ENCODE measurements at places on chromosomes 3 and 15.

DNA sequence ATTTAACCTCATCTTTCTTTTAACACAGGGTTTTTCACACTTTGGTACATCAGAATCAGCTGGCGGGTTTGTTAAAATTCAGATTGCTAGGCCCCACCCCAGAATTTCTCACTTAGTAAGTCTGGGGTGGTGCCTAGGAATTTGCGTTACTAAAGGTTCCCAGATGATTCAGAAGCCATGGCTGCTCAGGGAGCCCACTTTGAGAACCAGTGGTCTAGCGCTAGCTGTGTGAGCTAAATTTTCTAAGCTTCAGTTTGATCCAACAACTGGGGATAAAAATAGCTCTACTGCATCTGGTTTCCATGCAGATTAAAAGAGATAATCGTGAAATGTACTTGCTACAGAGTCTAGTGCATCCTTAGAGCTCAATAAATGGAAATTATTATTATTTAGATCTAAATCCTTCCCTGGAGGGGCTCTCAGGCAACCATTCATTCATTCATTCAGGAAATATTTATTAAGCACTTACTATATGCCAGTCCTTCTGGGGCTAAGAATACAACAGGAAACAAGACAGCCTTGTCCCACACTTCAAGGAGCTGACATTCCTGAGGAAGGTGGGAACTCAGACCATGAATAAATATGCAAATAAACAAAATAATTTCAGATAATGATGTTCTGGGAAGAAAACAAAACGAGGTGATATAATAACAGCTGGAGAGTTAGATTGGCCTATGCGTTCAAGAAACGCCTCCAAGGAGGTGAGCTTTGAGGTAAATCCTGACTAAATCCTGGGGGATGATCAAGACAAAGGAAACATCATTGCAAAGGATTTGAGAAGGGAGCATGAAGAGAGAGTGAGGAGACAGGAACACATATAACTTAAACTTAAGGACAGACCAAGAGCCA, 3.9 kb upstream of the CIDEC start:
- no peak for DNase-seq

DNA sequence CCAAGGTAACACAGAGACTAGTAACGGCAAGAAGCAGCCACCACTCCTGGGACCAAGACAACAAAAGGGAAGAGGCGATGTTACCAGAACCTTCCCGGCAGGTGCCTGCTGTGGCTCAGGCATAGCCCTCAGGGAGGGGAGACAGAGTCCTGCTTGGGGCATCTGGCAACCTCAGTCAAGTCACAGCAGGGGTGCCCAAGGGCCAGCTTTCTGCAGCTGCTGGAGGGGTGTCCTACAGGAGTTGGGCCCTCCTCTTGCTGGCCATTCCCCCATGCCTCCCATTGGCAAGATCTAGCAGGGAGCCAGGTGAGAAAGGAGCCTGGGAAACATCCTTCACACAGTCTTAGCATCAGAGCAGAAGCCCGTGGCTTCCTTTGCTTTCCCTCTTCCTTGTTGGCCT, 197.3 kb upstream of the IL12A start:
- no peak for DNase-seq

DNA sequence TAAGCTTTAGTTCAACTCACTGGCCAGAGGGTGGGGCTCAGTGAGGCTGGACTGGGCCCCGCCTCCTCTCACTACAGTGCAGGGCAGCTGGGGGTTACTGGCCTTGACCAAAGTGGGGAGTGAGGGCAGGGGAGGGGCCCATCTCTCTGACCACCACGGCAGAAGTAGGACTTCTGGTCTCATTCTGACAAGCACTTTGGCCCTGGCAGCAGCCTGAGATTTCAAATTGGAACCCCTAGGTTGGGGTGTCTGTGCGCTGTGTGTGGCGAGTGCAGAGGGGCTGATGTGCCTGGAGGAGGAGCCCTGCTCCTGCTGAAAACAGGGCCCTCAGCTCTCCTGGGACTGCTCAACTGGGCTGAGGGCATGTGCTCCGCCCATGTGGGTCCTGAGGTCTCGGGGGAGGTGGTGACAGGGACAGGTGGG, 60.3 kb upstream of the RPL32 start:
- no peak for DNase-seq

DNA sequence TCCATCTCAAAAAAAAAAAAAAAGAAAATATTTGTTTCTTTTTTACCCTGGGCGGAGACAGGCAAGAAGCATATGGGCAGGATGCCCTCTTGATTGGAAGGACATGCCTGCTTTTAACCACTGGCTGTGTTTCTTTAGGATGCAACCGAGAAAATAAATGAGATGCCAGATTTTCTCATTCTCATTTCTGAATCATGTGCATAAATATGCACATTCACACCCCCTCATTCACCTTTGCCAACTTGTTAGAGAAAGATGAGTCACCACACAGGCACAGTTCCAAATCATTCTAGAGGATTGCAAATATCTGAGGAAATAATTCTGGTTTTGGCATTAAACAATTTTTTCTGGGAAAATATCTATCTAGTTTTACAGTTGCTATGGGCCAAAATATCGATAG, 3.3 kb downstream of the LIPH start:
- DNase-seq, result no peak

DNA sequence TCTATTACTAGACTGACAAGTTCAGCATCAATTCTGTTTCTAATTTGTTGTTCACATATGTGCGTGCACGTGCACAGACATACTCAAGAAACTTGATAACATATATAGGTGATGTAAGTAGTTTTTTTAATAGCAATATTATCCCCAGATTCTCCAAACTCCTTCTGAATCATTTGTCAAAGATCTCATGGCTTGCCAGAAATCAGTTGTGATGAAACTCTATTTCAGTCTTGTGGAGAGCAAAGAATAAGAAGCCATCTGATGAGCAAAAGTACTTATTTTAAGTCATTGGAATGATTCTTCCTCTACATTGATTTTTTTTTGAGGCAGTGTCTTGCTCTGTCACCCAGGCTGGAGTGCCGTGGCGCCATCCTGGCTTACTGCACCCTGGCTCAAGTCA, 167.0 kb upstream of the TBL1XR1 start:
- DNase-seq, result no peak

GRCh38 chr3:25665315-25666280, 891 bp upstream of the TOP2B start:
- no peak for DNase-seq

DNA sequence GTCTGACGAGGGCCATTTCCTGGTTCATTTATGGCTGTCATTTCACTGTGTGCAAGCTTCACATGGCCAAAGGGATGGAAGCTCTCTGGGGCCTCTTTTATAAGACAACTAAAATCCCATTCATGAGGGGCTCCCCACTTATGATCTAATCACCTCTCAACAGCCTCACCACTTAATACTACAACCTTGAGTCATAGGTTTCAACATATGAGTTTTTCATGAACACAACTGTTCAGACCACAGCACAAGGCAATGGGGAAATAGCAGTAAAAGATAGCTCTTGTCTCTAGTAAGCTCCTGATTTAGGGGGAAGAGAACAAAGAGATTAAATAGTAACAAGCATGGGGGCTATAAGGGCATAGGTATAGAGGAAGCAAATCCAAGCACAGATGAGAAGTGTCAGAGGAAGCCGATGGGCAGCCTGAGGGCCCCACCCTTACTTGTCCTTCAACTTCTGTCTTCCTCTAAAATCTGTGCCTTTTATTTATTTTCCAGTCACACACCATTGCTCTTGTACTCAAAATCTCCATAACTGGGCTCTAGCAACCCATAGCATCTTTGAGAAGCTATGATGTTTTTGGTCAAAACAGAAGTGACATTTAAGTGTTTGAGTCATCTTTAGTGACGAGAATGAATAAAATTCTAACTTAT, 329.1 kb downstream of the UNC13C start:
- no peak for DNase-seq

- DNase-seq, result no peak
Observed at GRCh38 chr3:18544146-18544545, 119.0 kb upstream of the SATB1 start.

- DNase-seq, result no peak
Observed at GRCh38 chr3:135869439-135870105, 96.0 kb upstream of the PPP2R3A start.

GRCh38 chr3:100443690-100444089, 42.4 kb downstream of the LNP1 start:
- DNase-seq, result no peak

DNA sequence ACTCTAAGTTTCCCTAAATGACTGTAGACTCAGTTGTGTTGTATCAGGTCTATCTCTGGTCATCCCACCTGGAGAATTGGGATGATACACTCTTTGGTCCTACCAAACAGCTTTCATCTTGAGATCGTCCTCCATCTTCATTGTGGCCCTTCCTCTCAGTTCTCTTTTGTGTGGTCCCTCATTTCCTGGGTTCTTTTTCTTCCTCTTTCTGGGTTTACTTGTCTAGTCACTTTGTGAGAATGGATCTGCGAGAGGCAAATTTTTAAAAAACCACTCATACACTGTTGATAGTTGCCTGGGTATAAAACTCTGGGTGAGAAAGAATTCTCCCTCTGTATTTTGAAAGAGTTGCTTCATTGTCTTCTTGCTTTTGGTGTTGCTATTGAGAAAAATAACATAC, 6.0 kb upstream of the AMOTL2 start:
- no peak for DNase-seq

DNA sequence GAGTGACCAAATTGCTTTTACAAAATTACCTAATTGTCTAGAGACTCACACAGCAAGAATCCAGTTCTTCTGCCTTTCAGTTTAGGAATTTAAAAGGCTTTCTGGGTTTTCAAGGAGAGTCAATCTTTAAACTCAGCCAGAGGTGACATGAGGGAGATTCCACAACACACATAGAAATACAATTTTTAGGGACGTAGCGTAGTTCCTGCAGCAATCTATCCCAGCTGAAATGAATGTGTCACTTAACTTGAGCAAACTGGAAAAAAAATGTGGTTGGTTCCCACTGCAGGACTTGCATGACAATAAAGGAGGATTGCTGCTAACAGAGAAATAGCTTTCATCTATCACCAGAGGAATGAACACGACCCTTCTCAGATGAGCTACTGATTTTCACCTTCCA, 269.7 kb downstream of the OTOL1 start:
- no peak for DNase-seq

- no peak for DNase-seq
Observed at GRCh38 chr3:185887066-185887465, 50.7 kb downstream of the TRA2B start.

DNA sequence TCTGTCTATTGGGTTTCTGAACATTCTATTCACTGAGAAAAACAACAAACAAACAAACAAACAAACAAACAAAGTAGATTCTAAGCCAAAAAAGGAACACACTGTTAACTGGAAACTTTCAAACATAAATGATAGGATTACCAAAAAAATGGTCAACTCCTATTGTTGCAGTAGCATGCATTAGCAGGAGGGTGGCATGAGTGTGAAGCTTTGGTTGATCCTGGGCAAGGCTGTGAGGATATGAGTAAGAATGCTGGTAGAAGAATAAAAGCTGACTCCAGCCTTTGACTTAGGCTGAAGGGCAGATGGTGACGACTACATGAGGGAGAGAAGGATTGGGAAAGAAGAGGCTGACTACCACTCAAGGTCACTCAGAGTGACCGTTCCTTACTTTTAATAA, 810.3 kb downstream of the VGLL3 start:
- DNase-seq, result no peak

- DNase-seq, result no peak
Observed at GRCh38 chr3:167930453-167930852, 165.3 kb downstream of the GOLIM4 start.

DNA sequence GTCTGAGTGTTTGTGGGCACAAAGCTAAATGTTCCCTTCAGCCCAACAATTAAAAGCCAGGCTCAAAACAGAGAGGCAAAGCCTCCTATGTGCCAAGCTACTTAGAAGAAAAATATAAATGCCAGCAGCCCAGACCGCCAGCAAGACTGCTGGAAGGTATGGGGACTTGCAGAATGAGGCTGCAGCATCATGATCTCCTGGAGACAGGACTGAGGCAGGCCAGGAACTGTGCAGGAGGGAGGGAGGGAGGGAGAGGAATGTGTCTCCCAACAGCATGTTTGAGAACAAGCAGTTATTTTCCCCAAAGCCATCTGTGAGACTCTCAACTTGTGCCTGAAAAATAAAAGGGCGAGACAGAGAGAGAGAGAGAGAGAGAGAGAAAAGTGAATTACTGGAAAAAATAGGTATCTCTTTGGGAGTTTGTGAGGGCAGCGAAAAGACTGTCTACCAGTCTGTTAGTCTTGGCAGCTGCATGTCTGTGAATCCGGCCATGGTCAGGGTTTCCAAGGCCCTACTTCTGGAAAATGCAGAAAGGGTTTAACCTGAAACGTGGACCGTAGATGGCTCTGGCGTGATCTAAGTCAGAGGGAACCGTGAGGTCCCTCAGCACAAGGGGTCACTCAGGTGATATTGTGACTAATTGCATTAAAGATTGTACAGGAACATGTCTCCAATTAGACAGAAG, 139.7 kb upstream of the COL8A1 start:
- no peak for DNase-seq

- DNase-seq, result peak; percentile 80
Observed at GRCh38 chr3:192850451-192850981, 67.1 kb downstream of the MB21D2 start.

DNA sequence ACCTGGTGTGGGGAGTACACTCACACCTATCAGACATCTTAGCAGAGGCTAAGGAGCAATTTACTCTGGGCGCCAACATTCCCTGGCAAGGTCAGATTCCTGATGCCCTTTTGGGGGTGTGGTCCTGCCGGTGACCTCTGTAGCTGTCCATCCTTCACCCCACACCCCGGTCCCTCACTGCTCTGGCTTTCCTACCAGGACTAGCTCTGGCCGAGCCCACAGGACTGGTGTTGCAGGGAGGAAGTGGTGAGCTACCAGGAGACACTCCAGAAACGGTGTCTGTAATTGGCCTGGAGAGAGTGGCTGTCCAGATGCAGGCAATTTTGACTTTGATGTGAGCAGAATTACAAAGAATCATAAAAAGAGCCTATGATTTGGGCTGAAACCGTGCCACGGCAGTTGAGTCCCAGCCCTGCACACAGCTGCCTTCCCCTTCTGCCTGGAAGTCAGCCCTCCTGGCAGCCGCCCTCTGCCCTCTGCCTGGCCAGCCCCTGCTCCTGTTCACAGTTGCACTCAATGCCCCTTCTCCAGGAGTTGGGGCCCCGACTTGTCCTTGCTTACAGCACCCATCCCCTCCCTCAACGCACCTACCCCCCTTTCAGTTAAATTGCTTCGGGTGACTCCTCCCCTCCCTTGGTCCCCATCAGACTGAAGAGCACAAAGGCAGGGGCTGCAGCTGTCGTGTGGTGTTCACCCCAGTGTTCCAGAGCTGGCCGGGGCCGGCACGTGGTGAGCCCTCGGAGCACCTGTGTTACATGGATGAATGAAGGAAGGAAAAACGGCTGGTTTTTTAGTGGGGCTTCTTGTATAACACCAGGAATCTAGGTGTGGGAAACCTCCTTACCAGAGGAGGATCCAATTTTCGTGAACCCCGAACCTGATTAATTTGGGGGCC, 80.2 kb upstream of the TPM1 start:
- DNase-seq, result no peak

- DNase-seq, result no peak
Observed at GRCh38 chr15:70789213-70789612, 25.9 kb upstream of the UACA start.

DNA sequence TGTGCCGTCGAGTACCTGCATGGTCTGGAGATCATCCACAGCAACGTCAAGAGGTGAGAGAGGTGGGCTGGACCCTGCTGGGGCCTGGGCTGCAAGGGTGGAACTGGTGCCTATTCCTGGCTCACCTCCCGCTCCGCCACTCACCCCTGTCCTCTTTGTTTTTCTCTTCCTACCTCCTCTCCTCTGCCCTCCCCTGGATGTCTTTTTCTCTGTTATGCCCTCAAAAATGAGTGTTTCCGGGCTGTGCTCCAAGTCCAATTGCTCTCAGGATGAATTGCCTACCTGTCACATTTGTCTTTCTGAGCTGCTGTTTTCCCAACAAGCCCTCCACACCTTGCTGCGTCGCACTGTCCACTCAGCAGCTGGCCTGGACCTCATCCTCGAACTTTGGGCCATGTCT, 28.5 kb upstream of the TATDN2 start:
- no peak for DNase-seq

Data from activated CD4-positive, alpha-beta T cell treated with anti-CD3 and anti-CD28 coated beads, Interleukin-2, Interleukin-6, amounts not matched to agents 100 ng/mL and 50 ng/mL, durations not matched to agents 16 hours and 8 hours (primary cell).